ENCODE measurements at places on chromosomes 4 and X.

DNA sequence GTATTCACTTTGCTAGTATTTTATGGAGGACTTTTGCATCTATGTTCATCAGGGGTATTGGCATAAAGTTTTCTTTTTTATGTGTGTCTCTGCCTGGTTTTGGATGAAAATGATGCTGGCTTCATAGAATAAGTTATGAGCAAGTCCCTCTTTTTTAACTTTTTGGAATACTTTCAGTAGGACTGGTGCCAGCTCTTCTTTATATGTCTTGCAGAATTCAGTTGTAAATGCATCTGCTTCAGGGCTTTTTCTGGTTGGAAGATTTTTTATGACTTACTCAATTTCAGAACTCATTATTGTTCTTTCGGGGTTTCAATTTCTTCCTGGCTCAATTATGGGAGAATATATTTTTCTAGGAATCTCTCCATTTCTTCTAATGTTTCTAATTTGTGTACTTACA, 9.1 kb upstream of the CSN2 start:
- DNase-seq, result no peak

DNA sequence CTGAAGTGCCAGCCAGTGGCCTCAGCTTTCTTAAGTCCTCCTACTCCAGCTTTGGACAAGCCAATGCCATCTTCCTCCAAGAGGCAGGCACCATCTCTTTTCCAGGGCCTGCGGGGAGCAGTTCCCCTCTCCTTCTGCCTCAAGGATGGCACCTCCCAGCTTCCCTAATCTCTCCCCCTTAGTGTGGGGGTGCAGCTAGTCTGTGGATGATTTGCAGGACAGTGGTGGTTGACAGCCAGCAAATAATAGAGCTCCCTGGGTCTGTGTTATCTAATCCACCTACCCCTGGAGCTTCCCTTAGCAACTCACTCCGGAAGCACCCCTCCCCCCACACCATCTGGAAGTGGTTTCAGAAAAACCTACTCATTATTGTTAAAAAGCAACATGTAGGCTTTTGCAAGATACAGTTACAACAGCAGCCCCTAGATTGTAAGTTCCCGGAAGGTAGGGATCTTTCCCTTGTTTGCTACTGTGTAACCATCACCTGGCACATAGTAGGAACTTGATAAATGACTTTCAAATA, 247.1 kb downstream of the BCOR start:
- no peak for DNase-seq

DNA sequence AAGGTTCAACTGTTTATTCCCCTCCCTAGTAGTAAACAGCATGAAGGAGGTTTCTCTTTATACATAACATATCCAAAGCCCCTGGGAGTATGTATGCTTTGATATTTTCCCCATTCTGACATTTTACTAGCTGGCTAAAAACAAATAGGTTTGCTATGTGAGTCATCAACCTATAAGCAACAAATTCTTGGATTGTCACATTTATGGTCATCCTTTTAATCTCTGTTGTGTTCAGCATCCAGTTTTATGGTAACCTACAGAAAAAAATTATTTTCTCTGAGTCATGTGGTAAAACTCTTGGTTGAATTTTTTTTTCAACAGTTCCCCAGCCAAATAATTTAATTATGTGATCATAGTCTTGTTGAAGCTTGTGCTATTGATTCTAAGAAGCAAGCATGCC, 734.1 kb downstream of the ADGRL3 start:
- no peak for DNase-seq

DNA sequence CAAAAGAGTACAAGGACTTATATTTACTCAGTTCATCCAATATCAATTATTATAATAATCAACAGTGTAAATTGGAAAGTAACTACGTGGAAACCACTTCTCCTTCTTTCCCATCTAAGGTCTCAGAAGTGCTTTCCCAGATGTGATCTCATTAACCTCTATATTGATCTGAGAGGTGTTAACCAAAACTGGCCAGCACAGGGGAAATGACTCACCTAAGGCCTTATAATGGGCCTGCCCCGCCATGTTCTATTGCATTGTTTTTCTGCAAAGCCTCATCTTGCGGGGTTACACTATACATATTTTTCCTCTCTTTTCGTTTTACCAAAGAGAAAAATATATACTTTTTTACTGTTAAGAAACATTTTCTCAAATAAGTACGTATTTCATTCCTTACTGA, 20.5 kb downstream of the RAB40A start:
- DNase-seq, result no peak

- no peak for DNase-seq
Measured at GRCh38 chrX:75303795-75304194, 29.9 kb downstream of the UPRT start.

GRCh38 chrX:10831716-10832502, 211.5 kb upstream of the MID1 start:
- no peak for DNase-seq

- no peak for DNase-seq
Measured at GRCh38 chr4:15413623-15414019, 14.2 kb upstream of the C1QTNF7 start.
